Thyroid gland (tissue), 4 donors: ENCODE measurements at places on chromosomes 2 and 18.

DNA sequence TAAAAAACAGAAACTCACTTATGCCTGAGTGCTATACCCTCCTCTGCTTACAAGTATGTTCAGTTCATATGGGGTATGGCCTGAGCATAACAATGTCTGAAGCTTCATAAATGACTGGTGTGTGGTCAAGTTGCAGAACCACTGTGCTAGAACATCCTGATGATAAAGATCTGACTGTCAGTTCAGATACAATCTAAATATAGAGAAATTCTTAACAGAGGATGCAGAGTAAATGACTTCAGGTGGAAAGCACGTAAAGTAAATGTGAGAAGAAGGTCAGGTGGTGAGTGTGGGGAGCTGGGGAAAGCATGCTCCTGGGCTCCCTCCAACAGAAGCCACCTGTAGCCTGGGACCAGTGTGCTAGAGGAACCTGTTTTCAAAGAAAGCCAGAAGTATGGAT lies 926.2 kb downstream of the TSN start:
- no peak for DNase-seq

GRCh38 chr2:25336383-25336841 lies 5.3 kb downstream of the DNMT3A start:
- no peak for DNase-seq

- DNase-seq = no peak
Measured at GRCh38 chr2:30541680-30542079, 94.6 kb downstream of the LCLAT1 start.

DNA sequence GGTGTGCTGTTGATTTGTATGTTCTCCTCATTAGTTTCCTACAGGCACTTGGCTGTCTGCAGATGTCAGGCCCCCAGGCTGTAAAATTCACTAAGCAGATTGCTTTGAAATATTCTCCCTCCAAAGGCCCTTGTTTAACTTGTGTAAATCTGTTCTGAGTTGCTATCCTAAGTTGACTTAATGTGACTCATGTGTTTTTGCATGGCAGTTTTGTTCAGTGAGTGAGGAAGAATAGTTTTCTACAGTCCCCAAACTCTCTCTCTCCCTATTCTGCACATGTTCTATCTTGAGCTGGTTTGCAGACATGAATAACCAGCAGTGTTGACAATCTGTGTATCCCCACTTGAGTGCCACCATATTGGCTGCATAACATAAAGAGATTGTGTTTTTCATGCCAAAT lies 1005.4 kb upstream of the DDX18 start:
- DNase-seq = no peak

DNA sequence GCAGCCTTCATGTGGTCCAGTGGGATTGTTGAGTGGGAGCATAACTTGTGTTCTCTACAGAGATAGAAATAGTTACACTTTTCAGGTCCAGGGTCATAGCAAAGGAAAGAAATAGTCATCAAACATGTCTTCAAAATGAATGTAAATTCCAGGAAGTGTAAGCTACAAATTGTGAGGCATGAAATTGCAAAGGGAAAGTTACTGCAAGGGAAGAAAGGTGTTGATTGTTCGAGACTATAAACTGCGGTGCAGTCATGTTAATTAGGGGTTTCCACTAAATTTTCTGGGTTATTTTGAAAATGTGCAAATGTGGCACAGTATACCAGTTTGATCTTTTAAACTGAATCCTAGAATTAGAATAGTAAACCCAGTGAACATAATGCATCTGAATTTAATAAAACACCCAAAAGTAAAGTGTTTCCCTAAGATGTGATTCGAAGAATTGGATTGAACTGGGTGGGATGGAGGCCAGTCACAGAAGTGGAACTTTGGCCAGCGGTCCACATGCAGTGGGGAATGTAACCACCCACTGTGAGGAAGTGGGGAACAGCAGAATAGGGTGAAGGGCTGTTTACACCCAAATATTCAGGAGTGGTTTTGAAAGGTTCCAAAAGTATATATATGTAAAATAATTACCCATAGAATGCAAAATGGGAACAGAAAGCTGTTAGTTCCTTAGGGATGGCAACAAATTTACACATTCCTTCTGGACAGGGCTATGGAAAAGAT lies 126.5 kb upstream of the CCDC68 start:
- no peak for DNase-seq

DNA sequence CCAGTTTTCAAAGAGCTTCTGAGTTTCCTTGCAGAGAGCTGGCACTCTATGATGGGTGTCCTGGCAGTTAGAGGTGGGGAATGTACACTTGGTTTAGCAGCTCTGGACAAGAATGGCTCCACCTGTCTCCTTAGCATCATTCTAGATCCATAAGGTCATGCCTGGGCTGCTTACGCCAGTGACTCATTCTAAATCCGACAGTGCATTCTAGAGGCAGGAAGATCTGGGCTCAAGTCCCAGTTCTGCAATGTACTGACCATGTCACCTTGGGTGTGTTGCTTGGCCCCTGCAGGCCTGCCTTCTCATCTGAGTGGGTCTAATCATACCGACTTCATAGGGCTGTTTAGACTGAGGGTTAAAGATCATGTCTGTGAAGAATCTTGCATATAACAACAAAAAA lies 46.5 kb downstream of the PTGR3 start:
- no peak for DNase-seq

DNA sequence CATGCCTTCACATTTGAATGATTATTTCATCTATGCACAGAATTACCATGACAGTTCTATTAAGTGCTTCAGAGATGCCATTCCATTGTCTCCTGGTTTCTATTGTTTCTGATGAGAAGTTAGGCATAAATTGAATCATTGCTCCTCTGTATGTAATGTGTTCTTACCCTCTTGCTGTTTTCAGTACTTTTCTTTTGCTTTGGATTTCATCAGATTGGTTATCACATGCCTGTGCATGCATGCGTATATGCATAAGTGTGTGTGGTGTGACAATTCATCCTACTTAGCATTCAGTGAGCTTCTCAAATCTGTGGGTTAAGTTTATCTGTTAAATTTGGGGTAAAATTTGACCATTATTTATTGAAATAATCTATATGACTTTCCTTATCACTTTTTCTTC lies 263.3 kb upstream of the RND3 start:
- no peak for DNase-seq

- no peak for DNase-seq
Measured at GRCh38 chr2:164754157-164755093, 87.2 kb downstream of the COBLL1 start.

DNA sequence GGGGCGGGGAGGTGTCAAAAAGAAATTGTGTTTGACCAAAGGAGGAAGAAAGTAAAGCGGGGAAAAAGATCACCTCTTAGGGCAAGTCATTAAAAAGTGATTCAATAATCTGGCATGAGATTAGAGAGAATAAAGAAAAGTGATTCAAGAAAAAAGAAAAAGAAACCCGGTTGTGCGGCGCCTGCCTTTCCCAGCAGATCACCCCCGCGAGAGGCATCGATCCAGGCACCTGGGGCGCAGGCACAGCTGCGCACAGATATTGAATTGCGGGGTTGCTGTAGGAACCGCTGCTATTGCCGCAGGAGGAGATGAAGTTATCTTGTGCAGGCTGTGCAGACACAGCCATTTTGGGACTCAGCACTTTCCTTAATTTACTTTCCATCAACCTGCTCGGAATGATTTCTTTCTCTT lies 71.2 kb downstream of the PLB1 start:
- DNase-seq = peak; percentile 22

GRCh38 chr18:74652392-74652988 lies 54.8 kb downstream of the ZNF407 start:
- no peak for DNase-seq

DNA sequence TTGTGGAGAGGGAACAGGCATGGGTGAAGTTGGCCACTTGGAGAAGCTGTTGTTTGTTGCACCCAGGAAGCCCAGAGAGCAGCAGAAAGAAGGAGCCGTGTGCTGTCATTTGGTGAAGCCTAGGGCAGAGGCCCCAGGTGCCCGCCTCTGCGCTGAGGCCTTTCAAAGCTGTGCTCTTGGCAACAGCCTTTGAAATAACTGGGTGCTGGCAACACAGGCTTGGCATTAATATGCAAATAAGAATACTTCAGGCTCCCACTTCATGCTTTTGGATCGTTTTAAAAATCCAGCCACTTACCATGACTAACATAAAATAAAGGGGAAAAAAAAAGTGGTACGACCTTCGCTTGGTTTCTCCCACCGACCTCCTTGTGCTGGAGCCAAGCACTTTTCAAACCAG lies 41.1 kb downstream of the DHRS9 start:
- no peak for DNase-seq

DNA sequence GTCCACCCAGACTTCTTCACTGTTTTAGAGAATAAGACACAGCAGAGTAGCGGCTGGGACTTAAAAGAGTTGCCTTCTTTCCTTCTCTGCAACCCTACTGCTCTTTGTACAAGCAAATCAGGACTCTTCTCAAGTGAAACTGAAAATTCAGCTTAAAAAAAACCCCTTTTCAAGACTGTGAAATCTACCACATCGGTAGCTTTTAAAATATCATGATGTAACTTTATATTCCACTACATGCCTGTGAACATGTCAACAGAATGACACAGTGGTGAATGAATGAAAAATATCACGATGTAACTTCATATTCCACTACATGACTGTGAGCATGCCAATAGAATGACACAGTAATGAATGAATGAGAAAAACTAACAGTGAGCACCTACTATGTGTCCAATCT lies 53.4 kb downstream of the TCF4 start:
- DNase-seq = no peak

- DNase-seq = no peak
Measured at GRCh38 chr2:228541789-228542188, 360.3 kb upstream of the SPHKAP start.

DNA sequence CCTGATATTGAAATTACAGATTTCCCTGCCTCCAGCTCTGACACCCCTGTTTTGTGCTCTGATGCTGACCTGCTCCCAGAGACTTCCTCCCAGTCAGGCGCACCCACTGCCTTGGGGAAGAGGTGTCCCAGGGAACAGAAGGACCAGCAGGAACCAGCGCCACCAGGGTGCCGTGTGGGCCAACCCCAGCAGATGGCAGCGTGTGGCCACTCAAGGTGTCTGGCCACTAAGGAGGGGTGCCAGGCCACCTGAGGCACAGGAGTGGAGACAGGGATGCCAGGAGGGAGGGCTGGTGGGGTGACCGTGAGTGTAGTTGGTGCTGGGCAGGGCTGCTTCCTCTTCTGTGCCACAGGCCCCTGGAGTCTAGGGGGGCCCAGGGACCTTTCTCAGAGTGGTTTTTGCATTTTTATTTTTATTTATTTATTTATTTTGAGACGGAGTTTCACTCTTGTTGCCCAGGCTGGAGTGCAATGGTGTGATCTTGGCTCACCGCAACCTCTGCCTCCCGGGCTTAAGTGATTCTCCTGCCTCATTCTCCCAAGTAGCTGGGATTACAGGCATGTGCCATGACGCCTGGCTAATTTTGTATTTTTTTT lies 56.0 kb downstream of the TEX44 start:
- DNase-seq = peak; percentile 85

- DNase-seq = no peak
Measured at GRCh38 chr2:206045251-206045650, 40.7 kb downstream of the INO80D start.

GRCh38 chr2:144469798-144470197 lies 50.1 kb downstream of the ZEB2 start:
- no peak for DNase-seq

- DNase-seq = no peak
Measured at GRCh38 chr2:167844714-167845530, 402.5 kb downstream of the STK39 start.

- no peak for DNase-seq
Measured at GRCh38 chr2:228079194-228079593, 102.3 kb downstream of the SPHKAP start.

DNA sequence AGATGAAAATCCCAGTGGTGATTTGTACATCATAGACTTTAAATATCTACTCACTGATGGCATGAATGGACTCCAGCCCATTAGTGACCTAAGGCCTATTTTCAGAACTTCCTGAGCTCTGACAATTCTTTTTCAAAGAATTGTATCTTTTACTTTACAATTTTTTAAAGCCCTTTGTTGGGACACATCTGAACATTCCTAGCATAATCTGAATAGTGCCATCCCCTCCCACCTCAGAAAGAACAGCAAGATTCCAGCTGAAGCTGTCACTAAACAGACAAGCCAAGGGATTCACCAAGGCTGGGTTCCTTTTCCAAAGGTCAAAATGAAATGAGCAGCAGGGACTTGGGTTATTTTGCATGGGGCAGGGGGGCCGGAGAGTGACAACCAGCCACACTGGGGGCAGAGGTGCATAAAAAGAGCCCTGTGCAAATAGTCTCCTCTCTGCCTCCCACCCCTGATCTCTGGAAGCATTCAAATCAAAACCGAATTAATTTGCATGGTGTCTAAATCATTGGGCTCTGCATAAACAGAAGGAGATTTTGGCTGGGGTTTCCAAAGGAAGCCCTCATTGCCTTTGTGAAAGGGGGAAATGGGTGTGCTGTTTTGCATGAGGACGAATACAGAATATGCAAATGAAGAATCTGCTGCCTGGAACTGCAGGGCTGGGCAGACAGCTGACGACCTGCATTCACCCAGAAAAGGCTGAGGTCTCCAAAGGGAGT lies 17.2 kb downstream of the EPHA4 start:
- no peak for DNase-seq

DNA sequence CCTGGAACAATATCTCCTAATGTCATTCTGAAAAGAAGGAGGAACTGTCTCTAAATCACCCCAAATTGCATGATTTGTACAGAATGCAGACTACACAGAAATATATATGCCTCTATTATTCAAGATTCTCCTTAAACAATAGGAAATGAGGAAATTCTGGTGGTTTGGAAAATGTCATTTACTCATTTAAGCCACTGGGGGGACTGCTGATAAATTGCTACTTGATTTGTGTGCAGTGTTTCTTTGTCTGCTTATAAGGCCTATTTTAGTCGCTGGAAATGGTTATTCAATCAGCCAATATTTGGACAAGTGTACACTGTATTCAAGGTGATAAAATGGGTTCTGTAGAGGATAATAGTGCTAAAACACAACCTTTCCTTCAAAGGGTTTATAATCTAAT lies 801.9 kb upstream of the CELF4 start:
- no peak for DNase-seq

GRCh38 chr2:204031056-204031455 lies 94.5 kb downstream of the ICOS start:
- no peak for DNase-seq

DNA sequence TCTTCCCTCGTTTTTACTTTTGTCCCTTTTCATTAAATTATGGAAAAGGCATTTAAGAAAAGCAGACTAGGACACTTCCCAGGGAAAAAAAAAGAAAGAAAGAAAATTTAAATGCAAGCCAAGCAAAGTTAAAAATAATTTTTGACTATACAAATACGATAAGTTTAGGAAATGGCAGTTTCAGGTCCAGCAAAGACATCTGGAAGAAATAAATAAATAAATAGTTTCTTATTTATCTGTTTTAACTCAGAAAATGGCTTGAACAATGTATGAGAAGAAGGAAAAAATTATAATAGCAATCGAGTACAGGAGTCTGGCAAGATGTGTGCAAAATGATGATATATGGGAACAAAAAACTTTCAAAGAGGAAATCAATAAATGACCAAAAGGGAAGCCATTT lies 114.6 kb upstream of the NCKAP5 start:
- no peak for DNase-seq

GRCh38 chr2:231512222-231512621 lies 18.0 kb downstream of the NMUR1 start:
- DNase-seq = no peak
